ENCODE measurements at places on chromosomes 7 and 10.

DNA sequence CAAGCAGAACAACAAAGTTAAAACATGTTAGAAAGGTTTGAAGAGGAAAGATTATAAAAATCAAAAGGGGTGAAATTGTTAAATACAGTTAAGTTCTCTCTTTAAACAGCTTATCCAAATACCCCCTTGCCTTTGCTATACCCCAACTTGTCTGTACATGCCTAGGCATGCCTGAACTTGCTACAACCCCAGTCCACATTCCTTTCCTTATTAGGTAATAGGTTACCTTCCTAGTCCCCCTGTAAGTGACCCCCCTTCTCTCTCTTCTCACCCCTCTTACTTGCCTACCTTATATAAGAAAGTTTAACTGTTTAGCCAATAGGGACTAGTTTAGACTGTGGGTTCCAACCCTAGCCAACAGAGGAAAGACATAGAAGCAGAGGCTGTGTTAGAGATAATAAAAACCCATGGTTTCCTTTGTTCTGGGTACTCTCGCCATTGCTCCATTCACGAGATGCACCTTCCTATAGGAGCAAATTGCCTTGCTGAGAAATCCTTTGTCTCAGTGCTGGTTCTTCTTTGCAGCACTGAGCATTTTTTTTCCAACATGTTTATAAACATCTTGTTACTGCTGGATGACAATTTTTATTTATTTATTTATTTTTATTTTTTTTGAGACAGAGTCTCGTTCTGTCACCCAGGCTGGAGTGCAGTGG is 282.2 kb upstream of the GALNT17 start:
- DNase-seq: no peak

- peak; percentile 62 for DNase-seq
These were observed 8.2 kb downstream of the MAFK start for GRCh38 chr7:1538544-1539180.

DNA sequence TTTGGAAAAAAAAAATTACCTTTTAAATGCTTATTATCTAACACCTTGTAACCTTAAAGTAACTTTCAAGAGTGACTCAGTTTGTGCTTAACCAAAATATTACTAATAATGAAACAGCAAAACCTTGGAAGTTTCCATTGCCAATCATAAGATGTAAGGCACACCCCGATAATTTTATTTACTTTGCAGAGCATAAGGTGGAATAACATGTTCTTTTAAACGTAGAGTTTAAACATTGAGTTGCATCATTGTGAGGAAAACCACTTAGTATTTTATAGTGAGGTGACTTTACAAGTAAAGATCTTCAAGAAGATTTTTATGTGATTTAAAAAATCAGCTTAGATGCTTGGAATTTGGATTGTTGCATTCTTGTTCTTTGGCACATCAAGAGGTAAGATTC is at the start of gene PNLIPRP3:
PNLIPRP3 (plus strand) TSS at position 177 of the 400 bp plus-strand sequence; CDS start at position 343, 166 bp downstream.
- DNase-seq: no peak

DNA sequence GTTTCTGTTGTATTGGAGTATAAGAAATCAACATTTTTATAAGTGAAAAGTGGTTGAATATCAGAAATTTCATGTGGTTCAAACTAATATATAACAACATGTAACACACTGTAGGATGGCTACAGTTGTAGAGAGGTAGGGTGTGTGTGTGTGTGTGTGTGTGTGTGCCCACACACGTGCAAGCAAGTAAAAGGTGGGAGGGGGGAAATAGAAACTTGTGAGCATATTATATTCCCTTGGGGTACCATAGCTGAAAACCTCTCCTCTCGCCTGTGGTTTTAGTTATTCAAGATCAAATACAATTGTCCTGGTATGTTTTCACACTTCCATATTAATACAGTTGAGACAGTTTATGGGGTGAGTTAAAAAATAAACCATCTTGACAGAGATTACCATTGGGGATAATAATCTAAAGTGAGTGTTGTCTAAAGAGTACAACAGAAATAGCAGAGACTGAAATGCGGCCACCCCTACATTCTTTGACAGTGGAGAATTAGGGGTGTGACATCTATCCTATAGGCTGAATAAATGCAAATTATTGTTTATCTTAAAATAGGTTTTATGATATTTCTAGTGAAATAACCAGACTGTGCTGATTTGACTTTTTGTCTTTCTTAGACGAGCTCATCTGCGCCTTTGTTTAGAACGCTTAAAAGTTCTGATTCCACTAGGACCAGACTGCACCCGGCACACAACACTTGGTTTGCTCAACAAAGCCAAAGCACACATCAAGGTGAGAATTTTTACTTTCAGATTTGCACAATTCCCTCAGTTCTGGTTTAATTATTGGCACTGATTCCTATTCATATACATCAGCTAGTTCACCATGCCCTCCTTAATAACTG is 25.9 kb downstream of the SMNDC1 start:
- DNase-seq: no peak

GRCh38 chr7:30159698-30160143 is 24.9 kb downstream of the MTURN start:
- peak; percentile 30 for DNase-seq

DNA sequence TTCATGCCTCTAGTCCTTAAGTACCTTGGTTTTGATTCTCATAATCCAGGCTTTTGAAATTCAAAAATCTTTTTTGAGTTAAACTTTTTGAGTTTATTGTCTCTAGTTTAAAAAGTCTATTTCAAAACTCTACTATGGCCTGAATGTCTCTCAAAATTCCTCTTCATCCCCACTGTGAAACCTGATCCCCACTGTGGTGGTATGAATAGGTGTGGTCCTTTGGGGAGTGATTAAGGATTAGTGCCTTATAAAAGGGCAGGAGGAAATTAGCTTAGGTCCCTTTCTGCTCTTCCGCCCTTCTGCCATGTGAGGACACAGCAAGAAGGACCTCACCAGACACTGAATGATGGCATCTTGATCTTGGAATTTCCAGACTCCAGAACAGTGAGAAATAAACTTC is 44.1 kb upstream of the JAZF1 start:
- no peak for DNase-seq

DNA sequence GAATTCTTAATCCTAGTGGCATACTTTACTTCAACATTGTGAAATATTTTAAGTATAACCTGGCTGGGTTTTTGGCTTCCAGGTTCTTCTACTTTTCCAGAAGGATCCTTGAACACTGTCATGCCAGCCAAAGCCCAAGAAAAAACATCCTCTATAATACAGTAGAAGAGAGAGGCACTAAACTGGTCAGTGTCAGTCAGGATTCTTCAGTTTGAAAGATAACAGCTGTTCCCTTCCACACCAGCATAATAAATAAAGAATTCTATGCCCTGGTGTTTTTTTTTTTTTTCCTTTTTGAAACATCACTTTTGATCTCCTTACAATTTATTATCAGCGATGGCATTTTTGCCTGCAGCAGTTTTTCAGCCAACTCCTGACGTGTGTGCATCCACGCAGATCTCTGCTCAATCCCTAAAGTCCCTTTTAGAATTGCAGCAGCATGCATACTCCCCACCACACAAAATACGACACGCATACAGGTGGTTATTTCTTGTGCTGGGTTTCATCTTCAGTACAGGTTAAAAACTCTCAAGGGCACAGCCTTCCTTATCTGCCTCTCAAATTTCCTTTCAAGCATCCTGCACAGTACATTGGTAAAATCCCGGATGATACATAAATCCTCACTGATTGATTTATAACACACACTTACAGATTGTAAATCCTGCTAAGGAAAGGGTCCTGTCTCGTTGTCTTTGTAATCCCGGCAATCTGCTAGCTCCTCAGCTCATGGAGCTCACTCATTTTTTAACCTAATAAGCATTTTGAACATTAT is 100.2 kb downstream of the TPK1 start:
- no peak for DNase-seq

DNA sequence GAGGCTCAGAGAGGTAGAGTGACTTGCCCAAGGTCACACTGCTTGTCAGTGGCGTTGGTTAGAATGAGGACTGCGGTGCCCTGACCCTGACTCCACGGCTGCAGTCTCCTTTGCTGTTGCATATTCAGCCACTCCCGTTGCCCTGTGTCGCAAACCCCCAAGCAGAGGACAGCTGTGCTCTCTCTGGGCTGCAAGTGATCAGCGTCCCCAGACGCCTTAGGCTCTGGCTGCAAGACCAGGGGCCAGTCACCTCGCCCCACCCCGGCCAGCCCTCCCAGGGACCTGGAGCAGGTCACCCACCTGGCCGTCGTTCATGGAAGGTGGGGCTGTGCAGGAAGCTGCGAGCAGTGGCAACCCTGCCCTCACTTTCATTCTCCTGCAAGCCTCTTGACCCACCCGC is 51.7 kb upstream of the NANOS1 start:
- DNase-seq: no peak

GRCh38 chr10:97075421-97075820 is 110.3 kb downstream of the SLIT1 start:
- DNase-seq: no peak

DNA sequence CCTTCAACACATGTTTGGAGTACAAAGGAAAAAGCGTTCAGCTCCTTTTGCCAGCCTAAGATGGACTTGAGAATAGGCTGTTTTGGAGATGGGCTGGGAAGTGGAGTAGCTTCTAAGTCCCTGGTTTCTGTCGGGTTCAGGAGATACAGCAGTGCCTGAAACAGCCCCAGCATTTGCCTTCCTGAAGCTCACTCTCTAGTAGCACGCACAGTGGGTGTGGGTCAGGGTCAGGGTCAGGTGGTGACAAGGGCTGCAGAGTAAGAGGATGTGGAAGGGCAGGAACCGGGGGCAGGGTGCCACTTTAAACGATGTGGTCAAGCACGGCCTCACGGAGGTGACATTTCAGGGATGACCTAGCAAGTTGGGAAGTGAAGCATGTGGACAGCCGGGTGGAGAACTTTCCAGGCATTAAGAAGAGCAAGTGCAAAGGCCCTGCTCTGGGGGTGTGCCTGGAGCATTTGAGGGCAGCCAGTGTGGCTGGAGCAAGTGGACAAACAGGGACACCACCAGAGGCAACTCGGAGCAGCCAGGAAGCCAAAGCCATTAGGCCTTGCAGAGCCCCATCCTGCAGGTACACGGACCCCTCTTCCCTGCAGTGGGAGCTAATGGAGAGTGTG is 382.2 kb upstream of the ZMIZ1 start:
- no peak for DNase-seq

GRCh38 chr10:79322616-79323543 is 24.4 kb upstream of the PPIF start:
- DNase-seq: no peak

DNA sequence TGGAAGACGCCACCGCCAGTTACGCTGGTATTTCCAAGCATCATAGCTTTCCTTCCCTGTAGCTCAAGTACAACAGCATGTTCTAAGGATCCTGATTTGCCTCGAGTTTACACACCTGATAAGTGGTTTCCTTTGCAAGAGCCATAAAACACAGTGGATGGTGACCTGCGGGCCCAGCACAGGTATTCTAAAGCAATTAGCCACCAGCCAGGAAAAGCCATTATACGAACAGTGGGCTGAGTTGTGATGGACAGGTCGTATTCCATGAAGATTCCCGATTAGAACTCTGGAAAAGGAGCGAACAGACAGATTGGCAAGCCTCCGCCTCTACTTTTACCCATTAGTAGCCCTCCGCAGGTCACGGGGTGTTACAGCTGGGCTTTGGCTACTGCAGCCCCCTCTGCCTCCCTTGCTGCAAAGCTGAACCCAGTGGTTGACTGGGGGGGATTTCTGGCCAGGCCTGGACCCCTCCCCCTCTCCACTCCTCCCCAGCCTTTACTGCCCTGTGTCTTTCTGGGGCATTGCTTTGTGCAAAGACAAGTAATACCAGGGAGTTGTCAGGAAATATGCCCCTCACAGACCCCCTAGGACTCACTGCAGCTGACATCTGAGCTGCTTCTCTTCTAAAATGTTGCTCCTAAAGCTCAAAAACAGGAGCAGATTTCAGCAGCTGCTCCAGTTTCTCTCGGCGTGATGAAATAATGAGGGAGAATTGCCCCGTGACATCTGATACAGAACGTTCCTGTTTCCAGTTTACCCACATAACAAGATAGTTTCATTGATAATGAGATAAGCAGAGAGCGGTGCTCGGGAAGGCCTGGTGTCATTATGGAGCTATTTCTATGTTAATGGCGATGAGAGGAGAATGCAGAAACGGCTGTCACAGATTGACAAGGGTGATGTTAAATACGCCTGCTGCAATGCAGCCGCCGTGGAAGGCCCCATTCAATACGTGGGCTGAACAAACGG is 214.4 kb downstream of the CCSER2 start:
- no peak for DNase-seq

DNA sequence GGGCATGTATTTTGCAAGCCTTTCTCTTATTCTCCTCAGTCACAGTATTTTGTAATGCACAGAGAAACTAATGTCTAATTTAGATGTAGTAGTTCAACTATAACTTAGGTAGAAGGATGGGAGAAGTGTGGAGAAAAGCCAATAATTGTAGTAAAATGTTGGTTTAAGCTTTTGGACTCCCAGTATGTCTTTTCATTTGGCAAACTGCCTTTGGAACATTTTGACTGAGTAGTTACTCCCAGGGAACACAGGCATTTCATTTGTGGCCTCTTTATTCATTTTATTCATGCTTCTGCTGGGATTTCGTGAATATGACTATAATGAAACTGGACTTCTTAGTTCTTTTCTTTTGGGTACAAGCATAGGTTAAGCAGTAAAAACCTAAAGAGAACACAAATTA is 79.0 kb downstream of the EXOC4 start:
- no peak for DNase-seq

GRCh38 chr7:39394105-39394680 is 172.0 kb upstream of the YAE1 start:
- no peak for DNase-seq

- no peak for DNase-seq
These were observed 2.4 kb downstream of the TAC1 start for GRCh38 chr7:97734255-97734654.

GRCh38 chr10:119981826-119982225 is 89.3 kb downstream of the SEC23IP start:
- no peak for DNase-seq

DNA sequence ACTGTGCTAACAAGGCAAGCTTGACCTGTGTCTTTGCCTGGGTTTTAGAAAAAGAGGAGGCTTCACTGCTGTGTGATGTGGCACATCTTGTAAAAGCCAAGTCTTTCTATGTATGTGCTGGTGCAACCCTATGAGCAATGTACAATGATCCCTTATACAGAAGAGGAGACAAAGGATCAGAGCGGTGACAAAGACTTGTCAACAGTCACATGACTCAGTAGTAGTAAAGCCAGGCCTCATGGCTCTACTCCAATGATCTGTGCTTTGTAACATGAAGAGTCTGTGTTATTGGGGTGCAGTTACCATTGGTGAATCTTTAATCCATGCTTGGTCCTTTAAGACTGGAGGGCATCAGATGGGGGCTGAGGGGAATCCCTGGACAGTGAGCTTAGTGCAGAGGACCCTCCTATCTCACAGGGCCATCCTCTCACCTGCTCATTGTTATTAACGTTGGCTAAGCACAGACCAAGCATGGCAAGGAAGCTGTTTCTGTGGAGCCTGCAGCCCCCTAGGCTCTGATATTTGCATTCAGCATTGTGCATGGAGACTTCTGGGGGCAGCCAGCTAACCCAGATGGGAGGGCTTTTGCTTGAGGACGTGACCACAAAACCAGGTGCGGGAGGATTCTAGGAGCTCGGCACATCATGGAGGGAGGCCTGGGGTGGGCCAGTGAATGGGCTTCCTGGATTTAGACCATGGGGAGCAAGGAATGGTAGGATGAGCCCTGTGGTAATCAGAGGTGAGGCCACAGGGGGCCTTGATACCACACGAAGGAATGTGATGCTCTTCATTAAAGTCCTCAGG is 308.8 kb upstream of the ZNF32 start:
- DNase-seq: no peak

Measured in Calu3 (cell line).